ENCODE measurements at places on chromosomes 5 and 9.

GRCh38 chr5:142537938-142538337 is 148.0 kb downstream of the FGF1 start:
- DNase-seq = no peak

DNA sequence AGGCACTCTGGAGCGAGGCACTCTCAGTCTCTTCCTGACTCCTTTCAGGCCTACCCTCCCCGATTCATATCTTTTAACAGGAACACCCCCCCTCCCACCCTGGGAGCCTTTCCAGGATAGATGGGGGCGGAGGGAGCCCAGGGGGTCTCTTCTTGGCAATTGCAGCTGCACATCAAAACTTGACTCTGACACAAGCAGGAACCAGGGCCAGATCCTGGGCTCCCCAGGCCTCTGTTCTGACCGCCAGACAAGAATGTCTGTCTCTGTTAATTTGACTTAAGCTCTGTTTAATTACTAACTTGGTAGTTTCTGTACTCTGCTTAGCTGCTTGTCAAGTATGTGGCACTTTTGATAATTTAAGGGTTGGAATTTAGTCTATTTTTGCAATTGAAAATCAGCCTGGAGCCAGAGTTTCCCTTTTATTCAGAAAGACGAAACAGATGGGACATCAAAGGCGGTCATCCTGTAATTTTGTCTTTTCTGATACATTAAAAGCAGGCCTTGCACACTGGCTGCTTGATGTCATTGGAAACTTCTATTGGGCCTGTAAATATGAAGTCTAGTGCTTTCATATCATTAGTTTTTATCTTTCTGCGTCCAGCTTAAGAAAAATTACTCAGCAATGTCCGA is 43.3 kb downstream of the ACTL7B start:
- DNase-seq = peak; percentile 34

DNA sequence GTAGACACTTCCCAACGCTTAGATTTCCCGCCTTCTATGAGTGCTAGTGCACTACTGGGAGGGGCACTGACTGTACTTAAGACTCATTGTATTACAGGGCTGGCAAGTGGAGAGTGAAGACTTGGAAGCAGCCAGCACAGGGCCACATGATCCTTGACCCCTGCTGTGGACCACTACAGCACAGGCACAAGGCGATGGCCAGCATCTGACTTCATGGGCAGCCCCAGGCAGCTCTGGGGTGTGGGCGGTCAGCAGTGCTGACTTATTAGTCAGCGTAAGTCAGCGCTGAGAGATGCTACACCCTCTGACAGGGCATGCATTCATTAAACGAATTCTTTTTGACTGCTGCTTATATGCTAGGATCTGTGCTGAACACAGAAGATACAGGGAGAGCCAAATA is 9.3 kb downstream of the SLC46A2 start:
- DNase-seq = no peak

- no peak for DNase-seq
Measured at GRCh38 chr5:54278979-54279717, 31.2 kb downstream of the ARL15 start.

DNA sequence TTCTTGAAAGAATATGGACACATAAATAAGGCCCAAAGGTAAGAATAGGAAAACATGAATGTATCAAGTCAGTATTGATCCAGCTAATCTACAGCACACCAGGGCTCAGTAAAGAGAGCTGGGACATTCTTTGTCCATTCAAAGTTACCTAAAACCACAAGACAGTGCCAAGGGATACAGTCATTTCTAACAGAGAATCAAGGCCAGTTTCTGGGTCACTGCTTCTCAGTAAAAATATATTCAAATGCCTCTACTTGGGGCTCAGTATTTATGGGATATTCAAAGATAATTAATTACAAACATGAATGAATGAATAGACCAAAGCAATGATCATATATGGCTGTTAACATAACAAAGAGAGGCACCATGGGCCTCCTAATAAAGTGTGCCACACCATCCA is 34.9 kb downstream of the MTMR12 start:
- no peak for DNase-seq

- no peak for DNase-seq
Measured at GRCh38 chr9:137853392-137853995, 24.1 kb upstream of the CACNA1B start.

DNA sequence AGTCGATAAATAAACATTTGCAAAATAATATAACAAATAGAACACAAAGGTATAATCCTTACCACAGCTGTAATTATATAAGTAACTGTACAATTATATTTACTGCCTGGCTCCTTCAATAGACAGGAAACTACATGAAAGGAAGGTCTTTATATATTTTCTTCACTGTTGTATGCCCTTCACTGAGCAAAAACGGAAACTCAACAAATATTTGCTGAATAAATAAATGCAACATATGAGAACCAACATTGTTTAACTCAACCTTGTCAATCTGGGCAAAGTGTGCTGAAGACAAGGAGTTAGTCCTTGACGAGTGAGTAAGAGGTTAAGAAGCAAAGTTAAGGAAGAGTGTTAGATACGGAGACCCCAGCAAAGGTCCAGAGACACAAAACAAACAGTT is 22.6 kb downstream of the PSMD5 start:
- no peak for DNase-seq

DNA sequence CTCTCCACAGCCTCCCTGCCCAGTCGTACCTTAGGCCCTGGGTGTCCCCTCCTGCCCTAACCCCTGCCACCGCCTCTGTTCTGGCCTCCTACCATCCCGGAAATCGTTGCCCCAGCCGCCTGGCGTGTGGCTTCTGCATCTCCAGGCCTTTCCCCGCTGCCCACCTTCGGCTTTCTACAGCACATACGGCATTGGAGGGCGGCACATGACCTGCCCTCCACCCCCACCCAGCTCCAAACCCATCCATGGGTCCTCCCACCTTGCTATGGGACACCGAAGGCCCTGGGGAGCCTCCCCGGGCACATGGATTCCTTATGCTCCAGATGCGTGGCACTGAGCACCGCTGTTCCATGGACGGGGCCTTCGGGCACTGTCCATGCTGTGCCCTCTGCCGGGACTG is 32.0 kb downstream of the FGF18 start:
- no peak for DNase-seq

DNA sequence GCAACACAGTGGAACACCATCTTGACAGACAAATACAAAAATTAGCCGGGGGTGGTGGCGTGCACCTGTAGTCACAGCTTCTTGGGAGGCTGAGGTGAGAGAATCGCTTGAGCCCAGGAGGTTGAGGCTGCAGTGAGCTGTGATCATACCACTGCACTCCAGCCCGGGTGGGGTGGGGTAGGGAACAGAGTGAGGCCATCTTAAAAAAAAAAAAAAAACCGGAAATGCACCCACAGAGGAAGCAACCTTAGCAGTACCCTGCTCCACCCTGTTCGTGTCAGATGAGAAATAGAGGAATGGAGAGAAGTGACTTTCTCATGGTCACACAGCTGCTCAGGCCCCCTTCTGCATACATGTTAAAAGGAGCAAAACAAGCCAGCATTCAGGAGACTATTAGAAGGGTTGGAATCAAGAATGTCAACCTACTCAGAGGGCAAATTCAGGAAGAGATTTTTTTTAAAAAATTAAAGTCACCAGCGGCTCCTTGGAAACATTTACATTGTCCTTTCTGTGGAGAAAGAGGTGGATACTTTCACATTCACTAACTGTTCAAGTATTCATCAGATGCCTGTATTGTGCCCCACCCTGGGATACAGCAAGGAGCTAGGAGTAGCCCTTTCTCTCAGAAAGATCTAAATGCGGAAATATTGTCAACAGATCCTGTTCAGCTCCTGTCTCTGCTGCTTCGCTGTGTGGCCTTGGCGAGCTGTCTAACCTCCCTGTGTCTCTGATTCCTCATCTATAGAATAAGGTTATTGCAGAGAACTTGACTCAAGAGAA is 41.0 kb downstream of the CYFIP2 start:
- no peak for DNase-seq

- no peak for DNase-seq
Measured at GRCh38 chr5:35478856-35479682, 138.6 kb upstream of the SPEF2 start.

- DNase-seq = no peak
Measured at GRCh38 chr9:104088416-104088815, 5.7 kb upstream of the SMC2 start.

DNA sequence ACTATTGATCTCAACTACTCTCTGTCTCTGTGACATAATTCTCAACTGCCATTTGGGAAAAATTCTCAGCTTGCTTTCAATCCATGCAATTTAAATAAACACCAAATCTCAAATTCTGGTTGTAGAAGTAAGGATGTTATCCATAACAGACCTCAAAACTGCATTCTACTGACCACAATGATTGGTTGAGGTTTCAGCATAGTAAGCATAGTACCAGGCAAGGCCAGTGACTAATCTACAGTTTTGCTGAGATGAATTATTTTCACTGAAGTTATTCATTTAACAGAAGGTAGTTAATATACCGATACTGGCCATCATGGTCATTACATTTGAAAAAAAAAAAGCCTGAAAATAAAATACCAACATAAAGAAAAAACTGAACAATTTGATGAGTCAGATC is 488.0 kb upstream of the CDH18 start:
- DNase-seq = no peak

DNA sequence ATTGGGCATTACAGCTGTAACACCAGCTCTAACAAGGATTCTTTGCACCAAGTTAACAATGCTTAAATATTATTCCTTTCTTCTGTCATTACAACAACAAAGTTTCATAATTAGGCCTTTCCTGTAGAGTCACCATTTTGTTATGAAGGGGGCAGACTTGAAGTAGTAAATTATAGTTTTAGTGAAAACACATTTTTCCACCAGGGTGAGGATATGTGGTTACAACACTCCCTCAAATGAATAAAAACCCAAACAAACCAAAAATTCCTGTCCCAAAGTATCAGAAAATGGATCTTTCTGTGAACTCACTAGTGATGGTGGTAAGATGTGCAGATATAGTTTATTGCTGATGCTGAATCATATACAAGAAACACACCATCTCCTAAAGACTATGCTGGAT is 250.5 kb upstream of the TUT7 start:
- DNase-seq = no peak

- no peak for DNase-seq
Measured at GRCh38 chr5:145855763-145856267, 17.0 kb downstream of the GRXCR2 start.

DNA sequence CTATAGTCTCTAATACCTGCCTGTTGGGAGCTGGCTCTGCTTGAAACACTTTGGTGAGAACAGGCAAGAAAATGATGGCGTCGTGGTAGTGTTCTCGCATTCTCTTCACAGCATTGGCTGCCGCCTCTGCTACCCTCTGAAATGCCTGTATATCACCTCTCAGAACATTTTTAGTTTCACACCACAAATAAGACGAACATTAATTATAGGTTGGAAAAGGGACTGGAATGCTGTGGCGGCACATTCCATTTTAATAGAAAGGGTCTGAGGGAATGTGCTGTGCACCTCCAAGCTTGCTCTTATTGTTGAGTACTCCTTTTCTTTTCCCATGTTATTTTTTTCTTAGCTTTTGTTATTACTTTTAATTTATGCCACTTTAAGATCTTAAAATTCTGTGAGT is 134.6 kb upstream of the HMHB1 start:
- no peak for DNase-seq

- DNase-seq = no peak
Measured at GRCh38 chr5:370311-370958, 48.9 kb downstream of the AHRR start.

GRCh38 chr5:170805666-170806065 is 22.1 kb downstream of the GABRP start:
- DNase-seq = no peak

DNA sequence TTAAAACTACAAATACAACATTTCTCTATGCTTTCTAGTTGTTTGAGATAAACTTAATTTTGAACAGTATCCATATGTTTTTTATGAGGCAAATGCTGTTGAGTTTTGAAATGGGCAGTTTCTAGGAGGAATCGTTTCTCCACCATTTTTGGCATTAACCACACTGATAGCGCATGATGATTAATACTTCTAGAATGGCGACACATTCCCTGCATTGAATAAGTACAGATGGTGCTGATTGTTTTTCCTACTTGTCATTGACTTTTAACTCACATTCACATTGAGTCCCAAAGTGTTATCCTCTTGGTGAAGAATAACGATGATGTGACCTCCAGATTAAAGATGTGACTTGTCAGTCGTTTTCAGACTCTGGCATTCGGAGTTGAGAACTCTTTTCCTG is 6.5 kb upstream of the CCDC192 start:
- no peak for DNase-seq

DNA sequence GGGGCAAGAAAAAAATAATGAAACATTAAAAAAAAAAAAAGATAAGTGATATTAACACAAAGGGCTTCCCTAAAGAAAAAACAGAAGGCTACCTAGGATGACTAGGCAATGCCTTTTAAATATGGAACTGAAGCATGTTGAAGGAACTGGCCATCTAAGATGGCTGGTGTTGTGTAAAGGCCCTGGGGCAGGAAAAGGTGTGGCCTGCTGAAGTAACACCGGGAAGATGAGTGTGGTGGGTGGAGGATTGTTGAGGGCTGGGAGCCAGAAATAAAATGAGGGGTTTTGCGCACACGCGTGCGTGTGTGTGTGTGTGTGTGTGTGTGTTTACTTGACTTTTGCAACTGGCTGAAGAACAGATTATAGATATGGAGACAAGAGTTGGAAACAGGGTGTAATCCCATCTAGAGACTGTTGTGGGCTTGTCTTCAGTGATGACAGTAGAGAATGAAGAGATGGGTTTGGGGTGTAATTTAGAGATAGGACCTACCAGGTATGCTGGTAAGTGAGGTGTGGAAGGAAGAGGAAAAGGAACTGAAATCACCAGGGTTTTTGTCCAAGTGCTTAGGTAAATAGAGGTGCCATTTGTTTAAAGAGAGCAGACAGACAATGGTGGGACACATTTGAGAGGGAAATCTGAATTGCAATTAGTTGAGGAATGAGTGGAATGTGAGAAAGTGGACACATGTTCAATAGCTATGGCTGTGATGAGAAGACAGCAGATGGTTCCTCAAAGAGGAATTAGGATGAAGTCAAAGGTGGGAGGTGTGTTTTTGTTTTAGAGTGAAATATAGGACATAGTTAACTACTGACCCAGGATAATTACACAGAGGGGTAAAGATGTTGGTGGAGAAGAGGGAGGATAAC is 33.9 kb downstream of the RAD23B start:
- DNase-seq = no peak

DNA sequence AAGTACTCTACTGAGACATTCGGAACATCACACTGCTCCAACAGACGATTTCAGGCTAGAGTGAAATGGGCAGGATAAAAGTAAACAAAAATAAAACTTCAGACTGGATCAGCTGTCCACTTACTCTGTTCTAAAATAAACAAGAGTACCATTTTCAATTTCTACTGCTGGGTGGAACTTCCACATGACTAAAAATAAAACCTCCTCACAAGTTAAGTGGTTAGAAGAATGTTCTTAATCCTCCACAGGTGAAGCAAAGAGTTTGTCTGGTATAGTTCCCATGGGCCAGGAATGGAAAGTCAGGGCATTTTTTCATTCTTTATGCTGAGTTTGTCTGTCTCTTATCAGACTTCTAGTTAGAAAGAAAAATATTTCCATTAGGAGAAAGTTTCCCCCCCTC is 15.7 kb downstream of the NUDT12 start:
- DNase-seq = no peak

- no peak for DNase-seq
Measured at GRCh38 chr5:111143910-111144309, 51.8 kb downstream of the WDR36 start.
